MM.1S (cell line): ENCODE measurements at places on chromosomes 12 and 14.

DNA sequence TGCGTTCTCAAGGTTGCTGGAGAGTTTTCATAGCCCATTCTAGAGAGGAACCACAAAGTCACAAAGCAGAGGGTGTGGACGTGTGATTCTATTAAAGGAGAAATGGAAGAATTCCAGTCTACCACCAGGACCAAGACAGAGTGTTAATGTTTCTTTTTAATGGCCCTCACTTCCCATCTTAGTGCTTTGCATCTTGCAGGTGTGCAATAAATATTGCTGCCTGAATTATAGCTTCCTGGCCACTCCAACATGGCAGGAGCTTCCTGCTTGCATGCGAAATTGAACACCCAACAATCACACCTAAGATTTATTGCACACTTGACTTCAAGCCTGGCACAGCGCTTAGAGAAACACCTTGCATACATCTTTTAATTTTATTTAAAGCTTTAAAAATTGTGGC, 22.4 kb upstream of the PPP1CC start:
- DNase-seq, result no peak

GRCh38 chr12:47570151-47570550, 135.7 kb downstream of the RPAP3 start:
- DNase-seq, result no peak

- no peak for DNase-seq
Measured at GRCh38 chr14:83883732-83884131, 1646.2 kb upstream of the FLRT2 start.

DNA sequence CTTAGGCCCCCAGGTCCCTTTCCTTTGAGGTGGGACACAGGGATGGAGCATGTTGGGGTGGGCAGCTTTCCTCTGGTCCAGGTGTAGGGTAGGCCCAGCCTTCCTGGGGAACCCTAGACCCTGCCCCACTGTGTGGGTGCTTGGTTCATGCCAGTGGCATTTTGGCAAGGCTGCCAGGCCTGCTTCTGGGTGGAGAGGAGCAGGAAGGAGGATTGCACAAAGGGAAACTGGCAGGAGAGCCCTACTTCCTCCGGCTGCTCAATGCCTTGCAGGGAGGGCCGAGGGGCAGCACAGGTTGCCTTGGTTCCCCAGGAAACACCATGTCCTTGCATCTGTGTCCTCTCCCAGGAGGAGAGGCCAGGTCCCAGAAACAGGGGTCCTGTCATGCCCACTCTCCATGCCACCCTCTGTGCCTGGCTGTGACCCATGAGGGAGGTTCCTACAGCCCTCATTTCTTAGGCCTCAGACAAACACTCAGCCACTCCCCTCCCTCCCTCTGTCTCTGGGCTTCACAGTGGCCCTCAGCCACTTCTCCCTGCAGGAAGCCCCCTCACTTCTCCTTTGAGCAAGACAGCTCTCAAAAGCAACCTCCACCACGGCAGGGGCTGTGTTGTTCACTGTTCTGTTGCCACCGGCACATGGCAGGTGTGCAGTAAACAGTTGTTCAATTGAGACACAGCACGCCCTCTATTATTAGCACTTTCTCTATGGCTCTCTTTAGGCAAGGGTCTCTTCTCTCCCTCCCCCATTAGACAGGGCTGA, 6.8 kb upstream of the KRT80 start:
- DNase-seq, result no peak

GRCh38 chr12:108543652-108544051, 17.3 kb downstream of the SART3 start:
- no peak for DNase-seq

- no peak for DNase-seq
Measured at GRCh38 chr14:76329154-76329928, 46.6 kb upstream of the ESRRB start.

DNA sequence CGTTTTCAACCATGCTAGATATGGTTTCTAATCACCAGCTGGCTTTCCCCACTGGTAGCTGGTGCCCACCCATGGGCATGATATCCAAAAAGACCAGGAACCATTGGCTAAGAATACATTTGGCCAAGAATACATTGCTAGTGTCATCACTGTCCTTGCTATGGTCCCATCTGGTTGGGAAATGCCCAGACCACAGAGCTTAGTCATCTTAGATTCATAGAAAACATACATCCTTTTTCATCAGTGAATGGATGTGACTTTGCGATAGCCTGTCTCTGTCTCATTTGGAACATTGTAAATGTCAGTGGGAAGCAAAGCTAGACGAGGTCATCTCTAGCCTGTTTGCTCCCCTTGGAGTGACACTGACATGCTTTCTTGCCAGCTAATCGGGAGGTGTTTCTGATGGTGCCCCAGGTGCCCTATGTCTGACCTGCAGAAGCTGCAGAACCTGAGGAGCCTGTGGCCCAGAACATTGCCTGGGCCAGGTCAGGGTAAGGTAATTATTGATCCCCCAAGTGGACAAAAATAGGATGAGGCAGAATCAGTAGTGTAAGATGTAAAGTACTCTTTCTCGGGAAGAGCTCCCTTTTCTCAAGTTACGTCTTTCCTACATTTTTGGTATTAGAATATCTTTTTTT, 194.8 kb downstream of the SLC41A2 start:
- DNase-seq, result no peak

DNA sequence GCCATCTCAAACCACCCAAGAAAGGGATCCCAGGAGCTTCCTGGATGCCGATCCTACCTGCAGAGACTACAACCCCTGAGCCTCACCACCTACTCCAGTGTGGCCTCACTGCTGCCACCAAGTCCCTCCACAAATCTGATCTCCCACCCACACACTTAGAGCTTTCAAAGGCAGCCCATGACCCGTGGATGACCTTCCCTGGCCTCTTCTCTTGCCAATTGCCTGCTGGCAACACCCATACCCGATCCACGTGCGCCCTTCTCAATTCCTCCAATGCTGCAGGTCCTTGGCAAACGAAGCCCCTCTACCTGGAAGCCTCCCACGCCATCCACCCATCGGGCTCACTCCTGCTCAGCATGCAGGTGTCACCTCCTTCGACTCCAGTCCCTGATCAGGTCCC, 30.7 kb downstream of the HVCN1 start:
- no peak for DNase-seq

- no peak for DNase-seq
Measured at GRCh38 chr14:32601906-32602305, 272.8 kb downstream of the AKAP6 start.

DNA sequence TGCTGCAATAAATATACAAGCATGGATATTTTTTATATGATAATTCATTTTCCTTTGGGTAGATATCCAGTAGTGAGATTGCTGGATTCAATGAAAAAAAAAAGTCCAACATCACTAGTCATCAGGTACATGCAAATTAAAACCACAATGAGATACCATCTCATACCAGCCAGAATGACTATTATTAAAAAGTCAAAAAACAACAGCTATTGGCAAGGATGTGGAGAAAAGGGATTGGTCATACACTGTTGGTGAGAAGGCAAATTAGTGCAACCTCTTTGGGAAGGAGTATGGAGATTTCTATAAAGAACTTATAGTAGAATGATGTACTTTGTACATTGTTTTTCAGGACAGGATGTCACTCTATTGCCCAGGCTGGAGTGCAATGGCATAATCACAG, 531.2 kb upstream of the MGAT4C start:
- DNase-seq, result no peak
